ENCODE measurements at places on chromosomes 5 and 9. TPM values are rescaled to one million over a fixed set of nuclear protein-coding genes. Genes with fewer than 3 reads are reported as not detected.

- H3K36me3 ChIP-seq: peaks cover 4% of the 10 kb centered on the region
- DNase-seq: no peak
- H3K27me3 ChIP-seq: peaks cover 22% of the 10 kb centered on the region
- H3K4me3 ChIP-seq: no peak overlapping the region
- peaks cover 11% of the 10 kb centered on the region for H3K4me1 ChIP-seq
- H3K27ac ChIP-seq: no peak overlapping the region
Observed at GRCh38 chr9:14326264-14326826, 12.4 kb upstream of the NFIB start.

- H3K4me3 ChIP-seq: no peak overlapping the region
- no peak for DNase-seq
- no peaks in the 10 kb centered on the region for H3K36me3 ChIP-seq
- peaks cover 62% of the 10 kb centered on the region for H3K27me3 ChIP-seq
Observed at GRCh38 chr5:7822449-7822848, 28.5 kb downstream of the CFAP90 start.

The FOXD4 gene
- total RNA-seq: not detected

The GABRA6 gene
- not detected for total RNA-seq
